Kidney glomerular epithelial cell (primary cell): ENCODE measurements at places on chromosomes 1 and 21.
A peak's percentile ranks its signal among the peaks of the same experiment; 100 is the strongest.

DNA sequence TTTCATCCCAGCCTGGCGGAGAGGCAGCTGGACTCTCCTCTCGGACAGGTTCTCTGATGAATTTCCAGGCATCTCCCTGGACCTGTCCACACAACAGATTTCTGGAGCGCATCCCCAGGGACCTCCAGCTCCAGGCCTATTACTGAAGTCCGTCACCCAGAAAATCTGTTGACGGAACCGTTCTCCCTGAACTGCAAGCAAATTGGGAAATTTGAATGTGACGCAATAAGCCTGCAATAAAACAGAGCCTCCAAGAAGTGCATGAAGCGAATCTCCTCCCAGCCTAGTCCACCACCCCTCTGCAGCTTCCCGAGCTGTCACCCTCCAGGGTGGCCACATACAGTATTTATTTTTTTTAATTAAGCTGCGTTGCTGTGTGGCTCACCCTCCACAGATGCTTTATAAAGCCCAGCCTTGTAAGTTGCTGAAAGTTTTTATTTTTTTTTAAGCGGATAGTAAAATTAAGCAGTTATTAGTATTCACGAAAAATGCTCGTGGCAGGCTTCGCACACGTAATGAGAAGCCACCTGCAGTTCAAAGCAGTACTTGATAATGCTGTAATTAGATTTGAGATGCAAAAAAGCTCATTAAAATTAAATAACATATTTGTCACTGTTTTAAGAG lies 173.3 kb downstream of the CAMTA1 start:
- no peak for DNase-seq

DNA sequence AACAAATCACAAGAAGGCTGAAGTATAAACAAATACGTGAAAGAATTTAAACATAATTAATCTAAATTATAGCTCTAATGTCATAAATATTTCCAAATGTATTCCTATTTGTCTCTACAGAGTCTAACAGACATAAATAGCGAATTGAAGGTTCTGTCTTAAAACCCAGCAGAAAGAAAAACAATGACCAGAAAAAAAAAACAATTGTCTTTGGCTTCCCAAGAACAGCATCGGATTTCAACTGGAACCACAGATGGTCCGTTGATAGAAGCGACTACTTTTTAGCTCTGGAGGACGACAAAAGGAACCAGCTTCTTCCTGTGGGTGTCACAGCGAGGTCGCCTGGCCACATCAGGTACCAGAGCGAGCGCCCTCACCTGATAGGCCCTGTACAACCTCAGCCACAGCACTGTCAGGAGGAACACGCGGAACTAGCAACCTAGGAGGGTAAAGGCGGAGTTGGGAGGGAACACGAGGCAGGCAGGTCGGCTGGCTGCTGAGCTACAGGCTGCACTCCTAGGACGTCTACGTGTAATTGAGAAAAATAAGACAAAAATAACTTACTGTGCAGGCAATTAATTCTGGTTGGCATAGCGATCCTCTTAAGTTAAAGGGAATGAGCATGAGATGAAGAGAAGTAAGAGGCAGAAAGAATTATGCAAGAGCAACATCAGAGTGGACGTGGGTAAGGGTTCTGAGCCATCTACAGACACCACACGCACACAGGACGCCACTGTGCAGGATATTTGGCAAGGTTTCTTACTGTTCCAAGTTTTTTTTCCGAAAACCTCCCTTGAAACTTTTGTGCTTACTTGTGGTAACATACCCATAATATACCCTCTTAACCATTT lies 16.7 kb upstream of the PRDM15 start:
- no peak for DNase-seq

GRCh38 chr1:180953291-180954004 lies 40.8 kb downstream of the KIAA1614 start:
- no peak for DNase-seq

DNA sequence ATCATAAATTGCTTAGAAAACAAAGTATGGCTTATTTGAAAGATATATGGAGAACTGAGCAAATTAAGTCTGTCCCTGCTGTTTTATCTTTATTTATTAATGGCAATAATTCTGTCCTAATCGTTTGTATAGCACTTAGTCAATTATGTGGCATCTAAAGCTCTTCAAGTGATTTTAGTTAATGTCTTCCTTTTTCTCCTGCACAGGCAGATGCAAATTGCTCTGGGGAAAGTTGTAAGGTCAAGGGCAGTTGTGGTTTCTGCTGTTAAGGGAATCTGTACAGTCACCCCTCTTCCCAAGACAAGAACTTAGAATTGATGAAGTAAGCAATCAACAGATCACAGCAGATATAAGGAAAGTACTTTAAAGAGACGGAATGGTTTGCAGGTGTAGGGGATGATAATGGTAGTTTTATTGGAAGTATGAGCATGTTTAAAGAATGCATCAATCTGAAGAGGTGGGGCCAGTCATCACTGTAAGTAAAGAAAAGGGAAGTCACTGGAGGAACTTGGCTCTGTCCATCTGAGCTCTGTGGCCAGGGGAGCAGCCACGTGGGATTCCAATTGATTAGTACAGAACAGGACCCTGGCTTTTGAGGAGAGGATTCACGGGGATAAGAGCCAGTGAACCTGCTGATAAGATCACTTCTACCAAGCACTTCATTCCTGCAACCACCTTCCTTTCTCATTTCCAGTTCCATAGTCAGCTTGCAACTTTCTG lies 116.0 kb upstream of the KCNJ6 start:
- no peak for DNase-seq

DNA sequence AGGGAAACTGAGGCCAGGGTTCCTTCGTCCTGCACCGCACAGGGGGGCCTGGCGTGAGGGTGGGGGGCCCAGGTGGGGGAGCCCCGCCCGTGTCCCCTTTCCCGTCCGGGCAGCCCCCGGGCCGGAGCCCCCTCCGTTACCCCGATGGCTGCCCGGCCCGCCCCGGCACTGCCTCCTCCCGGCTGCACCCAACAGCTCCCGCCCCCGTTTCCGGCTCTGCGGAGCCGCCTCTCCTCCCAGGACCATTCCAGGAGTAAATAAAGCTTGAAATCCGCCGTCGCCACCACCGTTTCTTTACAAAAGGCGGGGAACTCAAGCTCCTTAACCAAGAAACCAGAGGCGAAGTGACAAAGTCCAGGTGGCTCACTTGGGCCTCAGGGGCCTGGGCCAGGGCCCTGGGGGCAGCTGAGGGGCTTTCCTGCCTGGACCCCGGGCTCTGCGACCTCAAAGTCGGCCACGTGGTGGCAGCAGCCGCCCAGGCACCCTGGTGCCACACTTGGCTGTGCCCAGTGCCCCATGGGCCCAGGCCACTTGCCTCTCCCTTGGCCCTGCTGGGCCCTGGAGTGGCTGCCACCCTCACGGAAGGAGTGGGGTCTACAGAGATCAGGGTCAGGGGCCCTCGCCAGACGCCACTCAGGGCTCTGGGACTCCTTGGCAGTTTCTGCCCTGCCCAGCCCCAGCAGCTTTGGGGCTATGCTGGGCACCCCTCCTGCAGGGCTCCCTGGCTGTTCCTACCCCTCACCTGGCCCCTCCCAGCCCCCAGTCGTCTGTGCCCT lies 514 bp upstream of the FAAP20 start:
- peak; percentile 85 for DNase-seq

GRCh38 chr1:11806307-11806936 lies 431 bp downstream of the CLCN6 start:
- DNase-seq = no peak

GRCh38 chr1:205229399-205229871 lies 1.7 kb downstream of the TMCC2 start:
- peak; percentile 65 for DNase-seq

DNA sequence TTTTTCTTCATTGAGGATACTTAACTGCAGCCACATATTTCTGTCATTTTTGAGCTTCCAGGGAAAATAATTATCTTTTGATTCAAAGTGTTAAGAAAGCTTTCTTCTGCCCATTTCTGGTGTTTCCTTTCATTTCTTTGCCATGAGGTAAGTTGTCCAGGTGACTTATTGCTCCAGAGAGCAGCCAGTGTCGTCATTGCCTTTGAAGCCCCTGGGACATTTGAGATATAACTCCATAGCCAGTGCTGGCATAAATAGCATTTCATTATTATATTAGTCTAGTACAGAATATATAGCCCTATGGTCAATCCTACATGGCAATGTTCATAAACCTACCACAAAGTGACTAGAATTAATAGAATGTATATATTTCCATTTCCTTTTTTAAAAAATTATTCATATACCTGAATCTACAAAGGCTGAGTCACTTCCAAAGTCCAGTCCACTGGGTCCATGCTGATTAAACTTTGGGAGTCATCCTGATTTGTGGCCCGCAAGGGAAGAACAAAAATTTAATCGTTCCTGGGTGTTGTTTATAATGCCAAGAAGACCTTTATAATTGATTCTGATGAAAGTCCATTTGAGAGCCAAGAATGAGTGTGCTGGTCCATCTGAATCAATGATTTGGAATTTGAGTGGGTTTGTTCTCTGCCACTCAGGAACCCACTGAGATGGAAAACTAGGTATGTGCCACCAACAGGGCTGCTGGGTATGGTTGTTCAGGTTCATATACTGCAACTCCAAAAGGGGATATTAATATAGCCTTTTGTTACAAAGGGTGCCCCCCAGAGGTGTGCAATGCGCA lies 221.8 kb upstream of the PLXNA2 start:
- no peak for DNase-seq

DNA sequence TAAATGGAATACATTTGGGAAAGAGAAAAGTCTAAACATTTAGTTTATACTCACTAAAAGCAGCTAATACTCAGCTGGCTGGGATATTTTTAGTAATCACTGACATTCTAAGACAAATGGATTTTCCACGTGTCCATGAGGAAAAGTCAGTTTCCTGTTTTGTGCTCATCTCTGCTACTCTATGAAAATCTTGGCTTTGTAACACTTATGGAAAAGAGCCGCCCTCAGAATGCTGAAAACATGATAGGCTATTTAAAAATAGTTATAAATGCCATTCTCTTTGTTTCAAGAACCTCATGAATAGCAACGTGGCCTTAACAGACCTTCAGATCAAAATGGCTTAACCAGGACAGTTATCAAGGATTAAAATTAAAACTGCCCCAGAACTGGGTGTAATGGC lies 29.9 kb downstream of the MRAP start:
- DNase-seq = no peak

DNA sequence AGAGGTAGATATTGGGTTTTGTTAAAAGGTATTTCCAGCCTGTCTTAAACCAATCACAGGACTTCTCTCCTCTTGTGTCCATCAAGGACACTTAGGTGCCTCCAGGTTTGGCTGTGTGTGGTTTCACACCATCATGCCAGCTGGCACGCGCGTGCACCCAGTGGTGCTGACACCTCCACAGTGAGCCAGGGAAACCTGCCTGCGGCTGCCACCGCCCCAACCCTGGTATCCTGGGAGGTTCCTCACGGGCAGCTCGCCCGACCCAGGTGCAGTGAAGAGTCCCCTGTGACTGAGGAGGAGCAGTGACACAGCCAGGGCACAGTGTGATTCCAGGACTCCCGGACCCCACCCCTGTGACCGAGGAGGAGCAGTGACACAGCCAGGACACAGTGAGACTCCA lies 13.2 kb upstream of the COL6A2 start:
- DNase-seq = no peak

- DNase-seq = no peak
Measured at GRCh38 chr1:230401101-230401500, 25.0 kb downstream of the PGBD5 start.

DNA sequence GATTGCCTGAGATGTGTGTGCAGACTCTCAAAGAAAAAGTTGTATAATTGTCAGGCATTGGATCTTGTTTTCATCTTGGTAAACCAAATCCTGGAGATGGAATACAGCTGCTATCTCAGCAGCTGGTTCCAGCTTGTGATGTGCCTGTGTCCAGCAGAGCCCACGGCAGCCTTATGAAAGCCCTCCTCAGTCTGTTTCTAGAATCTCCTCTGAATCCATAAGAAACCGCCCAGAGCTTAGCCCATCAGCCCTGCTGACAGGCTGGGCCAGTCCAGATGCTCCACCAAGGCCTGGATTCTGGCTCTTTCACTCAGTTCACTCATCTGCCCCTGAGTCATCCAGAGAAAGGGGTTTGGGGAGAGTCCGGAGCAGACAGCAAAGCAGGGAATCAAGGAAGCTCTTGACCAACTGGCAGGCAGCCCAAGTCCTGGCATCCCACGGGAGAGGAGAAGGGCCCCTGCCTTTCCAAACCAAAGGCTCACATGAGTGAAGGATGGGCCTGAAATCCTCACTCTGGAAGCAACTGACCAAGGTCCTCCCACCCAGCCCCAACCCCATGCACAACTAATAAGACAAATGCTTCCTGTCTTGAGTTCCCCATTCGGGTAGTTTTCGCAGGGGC lies 45.7 kb downstream of the NAV1 start:
- no peak for DNase-seq

DNA sequence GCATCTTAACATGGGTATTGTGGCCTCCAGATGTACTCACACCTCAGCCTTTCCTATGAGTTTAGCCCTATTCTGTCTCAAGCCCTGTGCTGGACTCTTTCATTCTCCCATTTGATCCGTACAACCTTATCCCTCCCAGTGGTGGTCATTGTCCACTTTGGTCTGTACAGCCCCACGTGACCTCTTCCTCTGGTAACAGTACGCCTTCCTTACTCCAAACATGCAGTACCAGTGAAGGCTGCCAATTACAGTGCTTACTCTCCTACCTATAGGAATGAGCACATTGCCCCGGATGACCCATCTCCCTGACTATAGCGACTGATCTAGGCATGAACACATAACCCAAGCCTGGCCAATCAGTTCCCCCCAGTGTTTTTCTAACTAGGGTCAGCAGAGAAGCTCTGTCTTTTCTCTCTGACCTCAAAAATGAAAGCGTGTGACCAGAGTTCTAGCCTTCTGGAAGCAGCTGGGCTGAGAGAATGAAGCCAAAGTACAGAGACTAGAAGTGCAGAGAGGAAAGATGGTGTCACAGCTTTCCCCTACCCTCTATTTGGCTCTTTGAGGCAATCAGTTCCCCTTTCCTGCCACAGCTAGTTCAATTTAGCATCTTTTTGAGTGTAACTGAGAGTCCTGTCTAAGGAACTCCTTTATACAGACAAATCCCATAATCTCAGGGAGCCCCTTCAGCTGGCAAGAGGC lies 9.9 kb upstream of the QSOX1 start:
- DNase-seq = no peak

- DNase-seq = no peak
Measured at GRCh38 chr1:169814265-169814664, 19.6 kb upstream of the METTL18 start.

- peak; percentile 32 for DNase-seq
Measured at GRCh38 chr1:66521721-66522365, 12.1 kb upstream of the SGIP1 start.

GRCh38 chr1:3442331-3442730 lies 12.1 kb upstream of the ARHGEF16 start:
- no peak for DNase-seq

DNA sequence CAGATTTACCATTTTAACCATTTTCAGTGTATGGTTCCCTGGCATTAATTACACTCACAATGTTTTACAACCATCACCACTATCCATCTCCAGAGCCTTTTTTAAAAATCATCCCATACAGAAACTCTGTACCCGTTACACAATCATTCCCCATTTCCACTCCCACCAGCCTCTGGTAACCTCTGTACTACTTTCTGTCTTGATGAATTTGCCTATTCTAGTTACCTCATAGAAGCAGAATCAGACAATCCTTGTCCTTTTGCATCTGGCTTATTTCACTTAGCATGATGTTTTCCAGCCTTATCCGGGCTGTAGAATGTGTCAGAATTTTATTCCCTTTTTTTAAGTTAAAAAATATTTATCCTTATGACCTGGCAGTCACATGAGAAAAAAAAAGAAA lies 33.0 kb downstream of the PGM1 start:
- no peak for DNase-seq

GRCh38 chr1:11935057-11935412 lies 518 bp downstream of the PLOD1 start:
- DNase-seq = no peak

GRCh38 chr1:224922404-224923164 lies 6.9 kb upstream of the DNAH14 start:
- peak; percentile 78 for DNase-seq
